T-helper 2 cell treated with Interferon-gamma antibody and Interleukin-4, amounts not matched to agents 5 μg/mL and 100 μg/mL, for 36 hours (primary cell): ENCODE measurements at places on chromosomes 1 and 21.

- DNase-seq: no peak
- peaks cover 13% of the 10 kb centered on the region for H3K4me1 ChIP-seq
- no peak overlapping the region for H3K27ac ChIP-seq
- H3K4me3 ChIP-seq: peak overlapping the region; percentile 25
- H3K36me3 ChIP-seq: no peaks in the 10 kb centered on the region
- H3K27me3 ChIP-seq: peaks cover 3% of the 10 kb centered on the region
These were observed 15.2 kb downstream of the PLA2G2F start for GRCh38 chr1:20154301-20154831.

DNA sequence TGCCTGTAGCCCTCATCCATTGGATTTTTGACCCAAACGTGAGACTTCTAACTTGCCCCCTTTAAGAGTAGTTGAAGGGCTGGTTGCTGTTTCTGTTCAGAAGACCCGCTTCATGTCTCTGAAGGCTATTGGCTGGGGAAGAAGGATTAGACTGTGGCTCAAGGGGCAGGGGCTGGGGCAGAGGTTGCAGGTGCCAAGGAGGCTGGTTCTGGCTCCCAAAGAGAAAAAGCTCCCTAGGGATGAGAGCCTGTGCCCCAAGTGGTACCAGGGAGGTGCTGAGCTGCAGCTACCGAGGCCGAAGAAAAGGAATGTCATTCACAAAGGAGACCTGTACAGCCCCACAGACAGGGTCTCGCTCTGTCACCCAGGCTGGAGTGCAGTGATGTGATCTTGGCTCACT, 5.8 kb downstream of the WNT3A start:
- H3K36me3 ChIP-seq: no peaks in the 10 kb centered on the region
- peaks cover 3% of the 10 kb centered on the region for H3K4me1 ChIP-seq
- peaks cover 27% of the 10 kb centered on the region for H3K27me3 ChIP-seq

GRCh38 chr1:25648681-25649440, 32.3 kb downstream of the MAN1C1 start:
- peaks cover 6% of the 10 kb centered on the region for H3K4me1 ChIP-seq
- peaks cover 6% of the 10 kb centered on the region for H3K36me3 ChIP-seq
- peaks cover 76% of the 10 kb centered on the region for H3K27me3 ChIP-seq
- H3K27ac ChIP-seq: no peak overlapping the region
- DNase-seq: no peak

- H3K4me1 ChIP-seq: no peaks in the 10 kb centered on the region
- H3K27me3 ChIP-seq: no peaks in the 10 kb centered on the region
- no peaks in the 10 kb centered on the region for H3K36me3 ChIP-seq
- no peak overlapping the region for H3K4me3 ChIP-seq
- no peak for DNase-seq
These were observed 106.1 kb downstream of the RWDD3 start for GRCh38 chr1:95340061-95340460.

- H3K27ac ChIP-seq: no peak overlapping the region
- peak; percentile 39 for DNase-seq
- H3K36me3 ChIP-seq: peaks cover 15% of the 10 kb centered on the region
- H3K4me1 ChIP-seq: peaks cover 26% of the 10 kb centered on the region
- H3K27me3 ChIP-seq: peaks cover 9% of the 10 kb centered on the region
- H3K4me3 ChIP-seq: peak overlapping the region; percentile 64
These were observed 2.0 kb upstream of the PIP5K1A start for GRCh38 chr1:151196292-151196800.

GRCh38 chr21:37463083-37463801, 96.7 kb downstream of the DYRK1A start:
- no peaks in the 10 kb centered on the region for H3K27me3 ChIP-seq
- peaks cover 48% of the 10 kb centered on the region for H3K4me1 ChIP-seq
- H3K27ac ChIP-seq: peak overlapping the region; percentile 87

DNA sequence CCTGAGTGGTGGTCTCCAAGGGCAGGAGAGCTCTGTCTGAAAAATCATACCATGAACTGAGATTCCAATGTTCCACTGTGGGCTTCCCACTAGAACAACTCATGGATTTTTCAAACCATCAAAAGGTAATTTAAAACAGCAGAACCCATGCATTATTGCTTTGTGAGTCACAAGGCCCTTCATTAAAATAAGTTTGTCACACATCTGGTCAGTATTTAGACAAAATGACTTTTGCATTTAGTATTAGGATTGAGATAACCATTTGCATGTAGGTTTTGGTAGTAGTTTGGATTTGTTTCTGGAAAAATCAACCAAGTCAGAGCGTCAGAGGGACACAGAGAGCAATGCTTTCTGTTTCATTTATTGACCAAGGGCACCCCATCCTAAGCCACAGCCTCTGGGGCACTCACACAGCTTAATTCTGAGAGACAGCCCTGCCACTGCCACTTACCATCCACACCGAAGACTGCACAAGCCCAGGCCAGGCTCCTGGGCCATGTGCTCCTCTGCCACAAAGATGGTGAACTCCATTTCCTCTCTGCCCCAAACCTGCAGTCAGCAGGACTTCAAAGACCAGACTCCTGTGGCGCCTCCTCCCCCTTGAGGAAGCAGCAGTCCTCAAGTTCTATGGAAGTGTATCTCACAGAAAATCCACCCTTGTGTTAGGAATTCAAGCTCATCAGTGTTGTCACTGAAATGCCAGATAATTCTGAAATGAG, 132.6 kb upstream of the DUSP10 start:
- no peak overlapping the region for H3K4me3 ChIP-seq
- peaks cover 3% of the 10 kb centered on the region for H3K27me3 ChIP-seq
- peaks cover 6% of the 10 kb centered on the region for H3K4me1 ChIP-seq
- no peak overlapping the region for H3K27ac ChIP-seq
- DNase-seq: no peak
- no peaks in the 10 kb centered on the region for H3K36me3 ChIP-seq

DNA sequence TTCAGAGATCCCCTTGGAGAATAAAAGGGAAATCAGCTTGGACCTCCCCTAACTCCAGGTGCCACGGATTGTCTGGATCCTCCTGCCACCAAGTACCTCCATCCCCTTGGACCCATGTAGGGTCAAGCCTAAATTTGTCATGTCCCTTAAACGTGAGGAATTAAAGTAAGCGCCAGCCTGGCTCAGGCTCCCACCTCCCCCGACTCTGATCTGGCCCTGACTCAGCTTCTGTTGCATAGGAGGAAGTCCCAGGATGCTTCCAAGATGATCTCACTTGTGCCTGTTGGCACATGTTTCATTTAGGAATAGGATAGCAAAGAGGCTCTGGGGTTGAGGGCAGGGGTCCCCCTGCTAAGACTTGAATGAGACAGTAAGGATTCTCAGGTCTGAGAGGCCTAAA, 231.9 kb upstream of the JUN start:
- no peak for DNase-seq
- peaks cover 2% of the 10 kb centered on the region for H3K27me3 ChIP-seq
- no peak overlapping the region for H3K4me3 ChIP-seq
- peaks cover 46% of the 10 kb centered on the region for H3K4me1 ChIP-seq

DNA sequence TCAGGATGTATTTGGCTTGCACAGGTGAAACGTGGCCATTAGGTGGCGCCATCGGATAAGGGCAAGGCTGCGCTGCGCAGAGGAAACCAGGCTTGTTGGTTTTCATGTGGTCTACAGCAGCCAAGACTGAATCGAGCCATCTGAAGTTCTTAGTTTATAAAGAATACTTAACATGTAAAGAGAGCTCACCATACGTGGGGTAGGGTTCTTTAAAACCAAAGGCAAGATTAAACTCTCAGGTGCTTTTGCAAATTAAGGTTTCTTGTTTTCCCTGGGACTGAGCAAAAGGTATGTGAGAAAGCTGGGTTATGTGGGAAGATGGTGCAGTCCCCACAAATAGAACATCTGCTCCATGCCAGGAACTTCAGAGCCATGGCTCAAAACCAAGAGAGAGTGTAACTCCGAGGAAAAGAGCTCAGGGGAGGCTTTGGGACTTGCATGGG, 9.3 kb downstream of the MASP2 start:
- H3K36me3 ChIP-seq: no peaks in the 10 kb centered on the region
- peaks cover 2% of the 10 kb centered on the region for H3K27me3 ChIP-seq
- H3K4me3 ChIP-seq: no peak overlapping the region
- DNase-seq: peak; percentile 78
- peaks cover 4% of the 10 kb centered on the region for H3K4me1 ChIP-seq

GRCh38 chr1:57142999-57143398, 177.2 kb upstream of the C8B start:
- no peaks in the 10 kb centered on the region for H3K27me3 ChIP-seq
- no peak overlapping the region for H3K27ac ChIP-seq
- no peaks in the 10 kb centered on the region for H3K36me3 ChIP-seq
- DNase-seq: no peak

DNA sequence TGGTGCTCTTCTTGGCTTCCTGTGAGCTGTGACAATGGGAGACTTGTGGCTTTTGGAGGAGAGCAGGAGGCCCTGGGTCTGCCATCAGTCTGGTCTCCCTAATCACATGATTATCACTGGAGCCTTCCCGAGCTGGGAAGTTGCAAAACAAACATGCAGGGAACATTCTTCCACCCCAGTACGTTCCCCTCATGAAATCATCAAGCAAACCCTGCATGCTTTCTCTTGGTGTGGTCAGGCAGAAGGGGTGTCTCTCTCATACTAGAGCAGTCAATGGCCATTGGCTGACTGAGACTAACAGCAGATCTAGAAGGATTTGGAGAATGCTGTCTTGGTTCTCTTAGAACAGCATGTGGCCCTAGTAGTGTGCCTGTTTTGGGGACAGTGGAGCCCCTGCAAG, 111.2 kb downstream of the LIPI start:
- no peak for DNase-seq
- H3K27ac ChIP-seq: no peak overlapping the region
- H3K27me3 ChIP-seq: no peaks in the 10 kb centered on the region
- H3K36me3 ChIP-seq: peaks cover 8% of the 10 kb centered on the region
- no peaks in the 10 kb centered on the region for H3K4me1 ChIP-seq

DNA sequence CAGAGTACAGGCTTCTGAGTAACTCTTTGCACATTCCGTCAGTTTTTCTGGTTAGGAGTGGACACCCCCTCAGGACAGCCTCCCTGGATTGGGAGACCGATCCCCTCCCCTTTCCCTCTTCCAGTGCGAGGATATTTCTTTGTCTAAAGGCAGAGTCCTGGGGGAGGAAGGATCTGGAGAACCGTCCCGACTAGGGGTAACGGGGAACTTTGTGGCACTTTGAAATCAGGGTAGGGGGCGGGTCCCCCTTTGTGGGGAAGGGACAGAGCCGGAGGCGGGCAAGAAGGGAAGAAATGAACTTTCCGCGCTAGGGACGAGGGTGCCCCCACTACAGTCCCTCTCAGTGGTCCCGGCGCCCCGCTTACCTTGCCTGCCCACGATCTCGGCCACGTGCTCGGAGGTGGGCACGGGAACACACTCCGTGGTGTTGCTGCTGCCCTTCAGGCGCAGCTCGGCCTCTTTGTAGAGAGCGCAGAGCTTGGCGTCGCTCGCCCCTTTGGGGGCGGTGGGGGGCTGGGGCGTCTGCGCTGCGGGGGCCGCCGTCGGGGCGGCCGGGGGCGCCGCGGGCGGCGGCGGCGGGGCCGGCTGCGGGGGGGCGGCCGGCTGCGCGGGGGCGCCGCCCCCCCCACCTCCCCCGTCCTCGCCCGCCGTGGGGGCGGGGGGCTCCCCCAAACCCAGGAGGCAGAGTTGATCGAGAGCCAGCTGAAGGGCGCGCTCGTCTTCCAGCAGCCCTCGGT, 917 bp downstream of the MEX3A start:
- H3K27ac ChIP-seq: no peak overlapping the region
- peaks cover 60% of the 10 kb centered on the region for H3K27me3 ChIP-seq
- peak overlapping the region; percentile 82 for H3K4me3 ChIP-seq
- H3K4me1 ChIP-seq: peaks cover 2% of the 10 kb centered on the region

GRCh38 chr1:32718527-32718926, 16.0 kb upstream of the SYNC start:
- H3K36me3 ChIP-seq: no peaks in the 10 kb centered on the region
- no peak for DNase-seq
- no peak overlapping the region for H3K4me3 ChIP-seq
- peaks cover 10% of the 10 kb centered on the region for H3K27me3 ChIP-seq
- H3K4me1 ChIP-seq: peaks cover 9% of the 10 kb centered on the region
- no peak overlapping the region for H3K27ac ChIP-seq

DNA sequence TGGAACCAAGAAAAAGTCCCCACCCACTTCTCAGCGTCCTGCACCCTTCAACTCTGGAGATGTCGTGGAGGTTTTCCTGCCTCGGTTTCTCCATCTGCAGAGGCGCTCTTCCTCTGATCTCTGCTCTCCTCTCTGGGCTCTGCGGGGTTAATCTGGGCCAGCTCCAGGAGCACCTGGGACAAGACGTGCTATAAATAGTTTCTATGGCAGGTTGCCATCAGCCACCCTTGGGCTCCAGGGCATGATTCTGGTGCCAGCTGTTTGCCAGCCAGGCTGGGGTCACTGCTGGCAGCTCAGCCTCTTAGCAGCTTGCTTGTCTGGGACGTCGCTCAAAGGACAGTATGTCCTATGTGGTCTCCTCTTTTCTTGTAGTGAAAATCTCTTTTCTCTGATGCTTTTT, 137.1 kb downstream of the ACTL8 start:
- H3K27me3 ChIP-seq: no peaks in the 10 kb centered on the region
- H3K4me1 ChIP-seq: no peaks in the 10 kb centered on the region
- H3K27ac ChIP-seq: no peak overlapping the region
- no peaks in the 10 kb centered on the region for H3K36me3 ChIP-seq
- no peak overlapping the region for H3K4me3 ChIP-seq
- DNase-seq: no peak

DNA sequence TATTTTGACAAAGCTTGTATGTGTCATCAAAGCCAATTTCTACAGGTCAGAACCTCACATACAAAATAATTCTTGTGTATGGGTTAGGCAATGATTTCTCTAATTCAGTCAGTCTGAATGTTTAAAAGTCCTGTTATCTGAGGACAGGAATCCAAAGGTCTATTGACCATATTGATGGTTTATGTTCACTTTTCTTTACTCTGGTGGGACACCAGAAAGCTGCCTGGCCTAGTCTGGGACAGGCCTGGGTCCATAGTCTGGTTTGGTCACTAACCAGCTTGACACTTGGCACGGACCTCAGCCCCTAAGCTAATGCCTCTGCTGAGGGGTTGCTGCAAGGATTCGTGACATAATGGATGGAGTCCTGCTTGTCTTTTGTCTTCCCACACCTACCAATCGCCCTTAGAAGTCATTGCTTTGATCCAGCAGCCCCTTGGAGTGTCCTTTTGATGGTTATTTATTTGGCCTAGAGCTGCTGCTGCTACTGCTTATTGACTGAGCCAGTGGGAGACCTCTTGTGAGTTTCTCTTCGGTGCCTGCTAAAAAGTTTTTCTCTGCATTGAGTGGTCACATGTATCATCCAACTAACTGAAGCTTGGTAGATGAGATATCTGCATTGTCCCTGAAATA, 15.7 kb downstream of the IFNAR2 start:
- no peak for DNase-seq
- H3K4me1 ChIP-seq: peaks cover 63% of the 10 kb centered on the region
- H3K4me3 ChIP-seq: peak overlapping the region; percentile 76
- H3K27ac ChIP-seq: peak overlapping the region; percentile 92
- H3K27me3 ChIP-seq: no peaks in the 10 kb centered on the region
- H3K36me3 ChIP-seq: peaks cover 83% of the 10 kb centered on the region

- H3K27ac ChIP-seq: no peak overlapping the region
- H3K27me3 ChIP-seq: no peaks in the 10 kb centered on the region
These were observed 2.5 kb downstream of the TAS1R1 start for GRCh38 chr1:6557597-6557996.

DNA sequence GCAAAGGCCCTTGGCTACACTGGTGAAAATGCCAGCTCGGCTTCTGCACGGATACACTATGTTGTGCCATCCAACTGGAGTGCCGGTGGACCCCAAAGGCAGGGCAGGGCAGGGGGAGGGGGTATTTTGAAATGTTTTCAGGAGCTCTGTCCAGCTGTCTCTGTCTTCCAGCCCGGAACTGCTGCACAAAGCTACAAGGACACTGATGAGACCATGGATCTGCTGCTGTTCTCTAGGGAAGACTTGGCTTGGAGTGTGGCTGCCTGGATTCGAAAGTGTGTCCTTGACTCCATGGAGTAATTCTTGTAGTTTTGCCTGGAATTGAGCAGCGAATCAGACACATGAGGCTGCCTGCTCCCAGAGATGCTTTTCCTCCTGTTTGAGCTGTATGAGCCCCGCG, 42.4 kb downstream of the TTC39A start:
- peaks cover 36% of the 10 kb centered on the region for H3K4me1 ChIP-seq
- peaks cover 4% of the 10 kb centered on the region for H3K36me3 ChIP-seq
- DNase-seq: no peak
- no peak overlapping the region for H3K4me3 ChIP-seq
- no peak overlapping the region for H3K27ac ChIP-seq
